ENCODE measurements at places on chromosomes 7 and 10.
A peak's percentile ranks its signal among the peaks of the same experiment; 100 is the strongest.

GRCh38 chr10:16853809-16854208 lies 36.6 kb upstream of the RSU1 start:
- DNase-seq, result no peak

- DNase-seq, result no peak
Observed at GRCh38 chr10:112434988-112435619, 11.6 kb downstream of the ZDHHC6 start.

GRCh38 chr7:18936265-18936664 lies 181.2 kb downstream of the TWIST1 start:
- DNase-seq, result no peak

DNA sequence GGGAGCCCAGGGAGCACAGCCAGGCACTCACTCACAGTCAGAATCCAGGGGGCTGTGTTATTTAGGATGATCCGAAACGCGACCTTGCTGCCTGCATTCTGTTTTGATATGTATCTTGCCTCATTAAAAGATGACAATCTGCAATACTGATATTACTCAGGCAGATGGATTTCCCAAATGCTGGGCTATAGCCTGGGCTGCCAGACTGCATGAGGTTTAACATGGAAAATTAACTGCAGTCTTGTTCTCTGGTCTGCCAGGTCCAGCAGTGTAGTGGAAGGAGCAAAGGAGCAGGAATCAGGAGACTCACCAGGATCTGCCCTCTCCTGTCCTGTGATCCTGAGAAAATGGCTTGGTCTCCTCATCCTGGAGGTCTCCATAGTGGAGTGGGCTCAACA lies 258.1 kb downstream of the PAXIP1 start:
- DNase-seq, result no peak

GRCh38 chr7:47045207-47046051 lies 536.5 kb downstream of the TNS3 start:
- no peak for DNase-seq

DNA sequence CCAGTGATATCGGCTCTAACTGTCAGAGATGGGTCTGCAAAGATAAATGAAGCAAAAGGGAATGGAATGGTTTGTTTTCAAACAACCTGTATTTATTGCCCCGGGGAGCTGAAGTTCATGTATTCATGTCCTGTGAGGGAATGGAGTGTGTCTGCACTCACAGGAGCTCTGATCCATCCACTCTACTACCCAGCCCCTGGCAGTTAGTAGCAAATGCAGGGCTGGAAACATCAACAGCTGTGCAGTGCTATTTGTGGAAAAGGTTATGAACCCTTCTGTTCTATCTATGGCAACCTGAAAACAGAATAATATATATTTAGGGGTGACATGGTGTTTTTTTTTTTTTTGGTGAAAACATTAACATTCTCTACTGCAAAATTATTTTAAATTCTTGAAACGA lies 9.8 kb downstream of the AGR2 start:
- DNase-seq, result no peak

- no peak for DNase-seq
Observed at GRCh38 chr7:54543051-54543488, 895 bp downstream of the VSTM2A start.

- DNase-seq, result peak; percentile 44
Observed at GRCh38 chr10:110893559-110894179, 21.9 kb downstream of the PDCD4 start.

DNA sequence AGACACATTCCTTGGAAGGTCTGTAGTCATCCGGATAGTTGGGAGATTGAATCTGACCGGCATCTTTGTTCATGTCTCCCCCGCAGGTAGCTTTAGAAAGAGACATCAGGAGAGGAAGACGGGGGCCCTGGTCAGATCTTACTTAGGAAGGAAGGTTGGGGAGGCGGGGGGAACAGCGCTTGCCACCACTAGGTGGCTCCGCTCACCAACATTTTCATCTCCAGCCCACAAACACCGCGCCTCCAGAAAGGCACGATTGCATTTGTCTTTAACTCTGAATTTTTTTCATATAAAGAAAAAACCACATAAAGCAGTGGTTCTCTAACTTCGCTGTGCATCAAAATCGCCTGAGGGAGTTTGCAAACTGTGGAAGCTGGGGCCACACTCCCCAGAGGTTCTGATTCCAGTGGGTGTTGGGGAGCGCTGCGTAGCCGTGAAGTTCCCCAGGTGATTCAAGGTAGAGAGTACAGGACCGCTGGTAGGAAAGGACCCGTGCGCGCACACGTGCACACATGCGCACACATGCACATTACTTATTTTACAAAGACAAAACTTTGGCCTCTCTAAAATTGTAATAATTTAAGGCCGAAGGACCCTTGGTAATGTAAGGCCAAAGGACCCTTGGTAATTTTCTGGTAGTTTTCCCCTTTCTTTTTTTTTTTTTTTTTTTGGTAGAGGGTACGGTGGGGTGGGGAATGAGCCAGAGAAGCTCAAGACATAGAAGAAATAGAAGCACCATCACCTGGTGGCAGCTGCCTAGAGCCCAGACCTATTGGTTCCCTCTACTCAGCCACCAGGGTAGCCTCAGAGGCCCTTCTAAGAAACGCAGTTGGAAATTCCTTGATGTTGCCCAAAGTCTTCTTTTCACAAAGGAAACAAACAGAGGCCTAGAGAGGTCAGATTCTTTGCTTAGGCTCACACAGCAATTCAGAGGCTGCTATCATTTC lies 37.4 kb upstream of the OPALIN start:
- peak; percentile 68 for DNase-seq

All from NCI-H146 (cell line).